ENCODE measurements at places on chromosomes 11 and 22.

- DNase-seq = peak; percentile 96
Measured at GRCh38 chr11:125300791-125301218, 136.3 kb downstream of the PKNOX2 start.

- no peak for DNase-seq
Measured at GRCh38 chr11:58506935-58507334, 970 bp downstream of the OR5B21 start.

GRCh38 chr11:70139785-70140410 lies 61.8 kb downstream of the ANO1 start:
- no peak for DNase-seq

- DNase-seq = no peak
Measured at GRCh38 chr11:122731500-122731913, 76.0 kb downstream of the UBASH3B start.

- no peak for DNase-seq
Measured at GRCh38 chr11:59141673-59142460, 789 bp upstream of the FAM111A start.

- DNase-seq = no peak
Measured at GRCh38 chr22:19238900-19239299, 52.6 kb downstream of the CLTCL1 start.

GRCh38 chr11:102849311-102849710 lies 5.9 kb upstream of the MMP3 start:
- DNase-seq = no peak

DNA sequence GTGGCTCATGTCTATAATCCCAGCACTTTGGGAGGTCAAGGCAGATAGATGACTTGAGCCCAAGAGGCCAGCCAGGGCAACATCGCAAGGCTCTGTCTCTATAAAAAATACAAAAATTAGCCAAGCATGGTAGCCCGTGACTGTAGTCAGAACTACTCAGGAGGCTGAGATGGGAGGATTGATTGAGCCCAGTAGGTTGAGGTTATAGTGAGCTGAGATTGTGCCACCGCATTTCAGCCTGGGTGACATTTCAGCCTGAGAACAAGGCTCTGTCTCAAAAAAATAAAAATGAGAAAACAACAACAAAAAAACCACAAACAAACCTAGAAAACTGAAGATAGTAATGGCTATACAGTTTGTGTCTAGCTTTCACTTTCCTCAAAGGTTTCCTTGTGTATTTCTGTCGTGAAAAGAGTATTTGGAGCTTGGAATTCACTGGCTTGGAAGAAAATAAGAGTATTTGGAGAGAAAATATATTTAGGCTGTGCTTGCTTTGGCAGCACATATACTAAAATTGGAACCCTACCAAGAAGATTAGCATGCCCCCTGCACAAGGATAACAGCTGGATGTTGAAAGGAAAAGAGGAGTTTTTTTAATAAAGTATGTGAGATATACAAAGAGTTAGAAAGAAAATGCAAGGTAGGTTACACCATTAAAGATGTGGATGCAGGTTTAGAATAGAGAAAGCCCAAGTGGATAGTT lies 3.9 kb upstream of the BIRC3 start:
- no peak for DNase-seq

DNA sequence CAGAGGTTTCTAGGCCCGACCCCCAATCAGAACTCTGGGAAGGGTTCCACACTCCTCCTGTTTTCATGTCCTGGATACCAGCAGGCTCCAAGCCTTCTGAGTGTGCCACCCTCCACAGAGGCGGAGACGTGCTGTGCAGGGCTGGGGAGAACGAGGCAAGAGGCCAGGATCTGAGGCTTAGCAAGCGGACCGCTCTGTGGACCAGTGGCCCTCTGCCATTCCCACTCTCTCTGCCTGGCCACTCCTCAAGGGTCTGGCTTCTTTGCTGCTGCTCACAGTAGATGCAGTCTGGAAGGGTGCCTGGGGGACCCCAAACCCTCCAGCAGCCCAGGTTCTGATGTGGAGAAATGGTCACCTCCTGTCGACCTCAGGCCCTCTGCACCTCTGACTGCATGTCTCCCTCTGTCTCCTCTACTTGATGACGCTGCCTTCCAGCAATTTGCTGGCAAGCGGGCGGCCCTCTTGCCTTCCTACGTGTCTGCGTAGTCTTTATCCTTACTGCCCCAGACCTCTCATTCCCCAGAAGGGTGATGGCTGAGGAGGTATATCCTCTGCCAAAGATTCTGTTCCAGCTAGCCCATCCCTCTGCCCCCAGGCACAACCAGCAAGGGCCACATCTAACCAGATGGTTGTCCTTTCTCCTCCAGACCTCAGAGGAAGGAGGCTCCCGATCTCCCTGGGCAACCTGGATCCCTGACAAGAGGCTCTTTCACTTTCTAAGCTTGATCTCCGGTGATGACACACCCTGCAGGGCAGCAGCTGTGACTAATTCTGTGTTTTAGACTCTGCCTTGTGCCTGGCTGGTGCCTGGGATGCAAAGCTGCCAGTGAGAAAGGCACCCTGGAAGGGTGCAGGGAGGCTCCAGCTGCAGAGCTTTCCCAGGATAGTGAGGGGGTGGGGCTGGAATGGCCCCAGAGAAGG lies 87.3 kb downstream of the NAT10 start:
- DNase-seq = peak; percentile 93

GRCh38 chr11:45187375-45187774 lies 40.9 kb downstream of the PRDM11 start:
- peak; percentile 42 for DNase-seq
